ENCODE measurements at places on chromosomes 5 and 9.

- no peak overlapping the region for H3K4me3 ChIP-seq
- no peaks in the 10 kb centered on the region for H3K27me3 ChIP-seq
- no peak overlapping the region for H3K27ac ChIP-seq
- no peaks in the 10 kb centered on the region for H3K36me3 ChIP-seq
Observed at GRCh38 chr9:19281801-19282200, 51.3 kb downstream of the DENND4C start.

DNA sequence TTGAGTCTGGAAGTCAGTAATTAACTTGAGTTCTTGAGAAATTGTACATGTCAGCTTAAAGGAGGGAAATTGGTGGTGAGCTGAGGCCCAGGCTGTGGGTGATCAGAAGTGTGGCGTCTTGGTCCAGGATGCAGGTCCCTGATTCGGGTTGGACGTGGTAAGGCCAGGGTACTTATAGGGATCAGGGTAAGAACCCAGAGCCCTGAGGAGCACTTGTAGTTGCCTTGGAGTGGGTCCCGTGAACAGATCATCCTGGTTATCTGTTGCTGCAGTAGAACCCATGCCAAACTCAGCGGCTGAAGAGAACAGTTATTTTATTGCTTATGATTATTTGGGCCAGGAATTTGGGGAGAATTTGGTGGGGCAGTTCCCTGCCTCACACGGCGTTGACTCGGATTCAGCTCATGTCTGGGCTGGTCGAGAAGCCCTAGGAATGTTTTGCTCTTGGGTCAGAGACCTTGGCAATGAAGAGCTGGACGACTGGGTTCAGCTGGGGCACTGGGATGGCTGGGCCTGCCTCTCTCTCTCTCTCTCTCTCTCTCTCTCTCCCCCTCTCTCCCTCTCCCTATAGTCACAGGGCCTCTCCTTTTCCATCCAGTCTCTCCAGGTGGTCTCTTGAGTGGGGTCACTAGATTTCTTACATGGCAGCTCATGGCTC is 73.1 kb downstream of the PDZD2 start:
- no peak overlapping the region for H3K27ac ChIP-seq
- H3K27me3 ChIP-seq, result no peaks in the 10 kb centered on the region
- H3K4me3 ChIP-seq, result no peak overlapping the region
- no peaks in the 10 kb centered on the region for H3K36me3 ChIP-seq

DNA sequence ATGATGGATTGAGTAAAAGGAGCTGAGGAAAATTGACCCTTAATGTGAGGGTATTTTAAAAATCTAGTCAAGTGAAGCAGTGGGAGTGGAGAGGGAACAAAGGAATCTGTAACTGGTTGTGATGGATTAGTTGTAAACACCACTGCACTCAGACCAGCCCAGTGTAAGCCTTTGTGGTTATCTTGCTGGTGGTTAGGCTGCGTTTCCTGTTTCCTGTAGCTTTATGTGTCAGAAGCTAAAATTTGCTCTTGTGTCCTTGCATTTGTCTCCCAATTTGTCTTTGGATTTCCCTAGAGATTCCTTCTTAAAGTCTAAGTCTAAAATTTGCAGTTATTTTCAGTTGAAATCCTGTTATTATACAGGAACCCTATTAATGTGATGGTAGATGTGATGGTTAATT is 6.3 kb downstream of the IFNA21 start:
- no peak for DNase-seq
- no peaks in the 10 kb centered on the region for H3K27me3 ChIP-seq
- no peak overlapping the region for H3K27ac ChIP-seq
- H3K4me1 ChIP-seq, result no peaks in the 10 kb centered on the region

DNA sequence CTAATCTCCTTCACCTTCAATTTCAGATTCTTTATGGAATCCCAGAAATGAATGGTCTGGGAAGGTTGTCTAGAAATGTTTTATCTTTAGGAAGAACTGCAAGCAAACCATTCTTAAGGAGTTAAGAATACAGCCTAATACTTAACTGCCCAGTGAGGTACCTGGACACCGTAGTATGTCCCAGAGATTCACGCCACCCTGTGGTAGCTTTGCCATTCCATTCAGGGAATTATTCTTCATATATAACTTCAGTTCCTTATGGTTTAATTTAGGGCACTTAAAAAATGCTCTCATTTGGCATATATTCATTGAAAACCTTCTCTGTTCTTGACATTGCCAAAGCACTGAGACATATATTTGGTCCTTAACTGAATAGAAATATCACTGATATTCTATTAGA is 49.7 kb downstream of the ACTBL2 start:
- H3K36me3 ChIP-seq, result no peaks in the 10 kb centered on the region
- no peaks in the 10 kb centered on the region for H3K27me3 ChIP-seq
- no peak overlapping the region for H3K4me3 ChIP-seq
- H3K4me1 ChIP-seq, result peaks cover 34% of the 10 kb centered on the region

DNA sequence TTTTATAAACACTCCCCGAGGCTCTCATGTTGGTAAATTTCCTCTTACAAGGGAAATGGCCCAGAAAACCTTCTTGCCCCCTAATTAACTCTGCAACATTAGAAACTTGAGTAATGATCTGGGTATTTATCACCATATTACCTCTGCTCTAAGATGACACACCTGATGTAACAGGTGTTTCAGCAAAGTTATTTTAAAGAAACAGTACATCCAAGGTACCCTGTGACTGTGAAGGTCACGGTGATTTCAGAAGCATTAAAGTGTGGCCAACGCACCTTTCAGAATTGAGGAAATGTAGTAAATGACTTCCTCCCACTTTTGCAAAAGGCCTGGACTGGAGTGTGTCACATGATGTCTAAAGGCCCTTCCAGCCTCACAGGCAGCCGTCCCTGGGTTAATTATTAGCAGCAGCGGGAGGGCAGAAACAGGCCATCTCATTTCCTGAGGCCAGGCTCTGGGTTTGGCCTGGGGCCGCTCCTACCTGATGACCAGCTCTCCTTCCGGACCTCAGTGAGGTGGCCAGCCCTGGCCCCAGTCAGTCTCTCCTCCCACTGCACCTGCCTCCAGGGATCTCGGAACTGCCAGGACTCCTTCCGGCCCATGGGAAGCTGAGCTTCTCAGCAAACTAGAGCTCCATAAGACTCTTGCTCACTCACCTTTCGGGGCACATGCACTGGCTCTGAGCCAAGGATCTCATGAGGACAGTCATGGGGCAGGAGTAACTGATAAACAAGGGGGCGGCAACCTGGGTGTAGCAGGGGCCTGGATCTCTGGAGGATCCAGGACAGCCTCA is 20.7 kb downstream of the PTPN3 start:
- no peaks in the 10 kb centered on the region for H3K36me3 ChIP-seq
- DNase-seq, result peak; percentile 97
- no peaks in the 10 kb centered on the region for H3K27me3 ChIP-seq
- H3K27ac ChIP-seq, result peak overlapping the region; percentile 96
- peaks cover 36% of the 10 kb centered on the region for H3K4me1 ChIP-seq

GRCh38 chr5:37840053-37841034 is 503 bp upstream of the GDNF start:
- 0 out of 2 replicates have a peak, but pooled peaks cover 1% of the 10 kb centered on the region for H3K27me3 ChIP-seq
- no peak overlapping the region for H3K27ac ChIP-seq
- DNase-seq, result peak; percentile 46
- no peaks in the 10 kb centered on the region for H3K4me1 ChIP-seq

GRCh38 chr9:36900136-36900855 is 133.8 kb downstream of the PAX5 start:
- H3K36me3 ChIP-seq, result no peaks in the 10 kb centered on the region
- H3K4me3 ChIP-seq, result no peak overlapping the region
- DNase-seq, result no peak
- no peak overlapping the region for H3K27ac ChIP-seq
- H3K4me1 ChIP-seq, result no peaks in the 10 kb centered on the region

DNA sequence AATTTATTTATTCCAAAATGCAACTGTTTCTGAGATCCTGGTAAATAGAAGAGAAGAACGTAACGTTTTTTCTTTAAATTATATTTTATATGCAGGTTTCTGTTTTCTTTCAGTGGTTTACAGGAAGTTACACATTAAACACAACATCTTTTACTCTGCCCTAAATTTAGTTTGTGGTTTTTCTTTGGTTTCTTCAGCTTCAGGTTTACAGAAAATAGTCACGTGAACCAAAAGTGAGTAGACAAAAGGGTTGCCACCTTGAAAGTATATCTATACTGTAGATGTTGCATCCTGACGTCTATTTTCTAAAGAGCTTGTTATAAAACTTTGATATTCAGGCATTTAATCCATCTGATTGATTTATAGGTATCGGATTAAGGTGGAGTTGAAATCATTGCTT is 1236.6 kb downstream of the MAT2B start:
- H3K27ac ChIP-seq, result no peak overlapping the region
- no peaks in the 10 kb centered on the region for H3K36me3 ChIP-seq
- H3K4me1 ChIP-seq, result no peaks in the 10 kb centered on the region
- no peaks in the 10 kb centered on the region for H3K27me3 ChIP-seq

GRCh38 chr9:124128568-124129166 is 117.1 kb downstream of the LHX2 start:
- H3K27me3 ChIP-seq, result no peaks in the 10 kb centered on the region
- H3K4me3 ChIP-seq, result no peak overlapping the region
- DNase-seq, result peak; percentile 27

- peaks cover 88% of the 10 kb centered on the region for H3K4me1 ChIP-seq
- H3K4me3 ChIP-seq, result no peak overlapping the region
- no peaks in the 10 kb centered on the region for H3K27me3 ChIP-seq
- no peak overlapping the region for H3K27ac ChIP-seq
- no peaks in the 10 kb centered on the region for H3K36me3 ChIP-seq
Observed at GRCh38 chr9:4141296-4141695, 158.6 kb downstream of the GLIS3 start.

DNA sequence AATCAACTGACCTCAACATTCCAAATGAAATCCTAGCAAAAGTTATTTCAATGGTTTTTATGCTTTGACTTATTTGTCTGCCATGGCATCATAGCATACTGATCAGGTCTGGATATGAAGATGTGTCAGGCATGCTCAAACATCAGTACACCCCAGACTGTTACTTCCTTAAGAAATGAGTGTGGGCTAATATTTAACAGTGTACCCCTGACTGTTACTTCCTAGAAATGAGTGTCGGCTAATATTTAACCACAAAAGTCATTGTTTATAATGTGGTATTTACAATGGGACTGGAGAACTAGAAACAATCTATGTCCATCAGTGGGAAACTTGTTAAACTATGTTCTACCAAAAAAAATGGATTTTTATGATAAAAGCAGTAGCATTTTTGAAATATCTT is 38.1 kb upstream of the HNRNPA0 start:
- peaks cover 9% of the 10 kb centered on the region for H3K4me1 ChIP-seq
- H3K4me3 ChIP-seq, result no peak overlapping the region
- H3K36me3 ChIP-seq, result no peaks in the 10 kb centered on the region
- no peaks in the 10 kb centered on the region for H3K27me3 ChIP-seq
- H3K27ac ChIP-seq, result no peak overlapping the region

- no peaks in the 10 kb centered on the region for H3K4me1 ChIP-seq
- no peak overlapping the region for H3K27ac ChIP-seq
- DNase-seq, result no peak
- H3K4me3 ChIP-seq, result no peak overlapping the region
- H3K27me3 ChIP-seq, result no peaks in the 10 kb centered on the region
Observed at GRCh38 chr9:34409154-34409553, 32.5 kb upstream of the MYORG start.

DNA sequence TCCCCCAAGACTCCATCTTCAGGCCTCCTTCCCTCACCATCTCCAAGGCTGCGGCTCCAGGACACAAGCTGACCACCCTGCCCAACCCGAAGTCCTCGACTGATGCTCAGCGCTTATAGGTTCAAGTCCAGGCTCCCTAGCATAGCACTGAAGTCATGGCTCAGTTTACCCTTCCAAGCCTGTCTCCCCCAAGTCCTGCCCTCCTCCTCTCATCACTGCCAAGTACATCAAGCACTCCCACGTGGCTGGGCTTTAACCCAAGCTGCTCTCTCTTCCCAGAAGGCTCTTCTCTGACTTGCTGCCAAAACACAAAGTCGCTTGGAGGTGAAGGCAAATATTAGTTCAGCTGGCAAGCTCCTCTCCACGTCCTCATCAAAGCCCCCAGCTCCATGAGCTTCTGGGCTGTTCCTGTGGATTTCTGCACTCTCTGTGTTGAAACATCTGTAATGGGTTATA is 22.1 kb upstream of the MARCHF6 start:
- no peak for DNase-seq
- no peak overlapping the region for H3K27ac ChIP-seq
- no peaks in the 10 kb centered on the region for H3K36me3 ChIP-seq
- H3K4me3 ChIP-seq, result no peak overlapping the region

- no peaks in the 10 kb centered on the region for H3K36me3 ChIP-seq
- H3K27me3 ChIP-seq, result no peaks in the 10 kb centered on the region
- DNase-seq, result no peak
- H3K4me3 ChIP-seq, result no peak overlapping the region
- H3K27ac ChIP-seq, result no peak overlapping the region
Observed at GRCh38 chr5:161420521-161420920, 126.0 kb downstream of the GABRB2 start.

DNA sequence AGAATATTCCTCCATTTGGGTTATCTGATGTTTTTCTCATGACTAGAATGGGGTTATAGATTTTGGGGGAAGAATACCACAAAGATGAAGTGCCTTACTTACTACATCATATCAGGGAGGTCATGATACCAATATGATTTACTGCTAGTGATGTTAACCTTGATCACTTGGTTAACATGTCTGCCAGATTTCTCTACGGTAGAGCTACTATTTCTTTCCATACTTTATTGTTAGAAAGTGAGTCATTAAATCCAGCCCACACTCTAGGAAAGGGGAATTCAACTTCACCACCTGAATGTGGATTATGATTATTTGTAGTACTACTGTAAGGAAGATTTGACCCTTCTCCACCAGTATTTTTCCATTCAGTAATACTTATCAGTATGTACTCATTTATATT is 64.7 kb downstream of the UBE2R2 start:
- no peak overlapping the region for H3K4me3 ChIP-seq
- 0 out of 2 replicates have a peak, but pooled peaks cover 7% of the 10 kb centered on the region for H3K4me1 ChIP-seq
- no peaks in the 10 kb centered on the region for H3K27me3 ChIP-seq
- no peaks in the 10 kb centered on the region for H3K36me3 ChIP-seq

GRCh38 chr9:98022447-98022846 is 34.1 kb upstream of the NANS start:
- no peaks in the 10 kb centered on the region for H3K4me1 ChIP-seq
- no peak overlapping the region for H3K4me3 ChIP-seq
- DNase-seq, result no peak
- H3K36me3 ChIP-seq, result no peaks in the 10 kb centered on the region
- H3K27me3 ChIP-seq, result no peaks in the 10 kb centered on the region

GRCh38 chr9:94822273-94822672 is 95.8 kb downstream of the AOPEP start:
- H3K36me3 ChIP-seq, result no peaks in the 10 kb centered on the region
- no peak for DNase-seq

DNA sequence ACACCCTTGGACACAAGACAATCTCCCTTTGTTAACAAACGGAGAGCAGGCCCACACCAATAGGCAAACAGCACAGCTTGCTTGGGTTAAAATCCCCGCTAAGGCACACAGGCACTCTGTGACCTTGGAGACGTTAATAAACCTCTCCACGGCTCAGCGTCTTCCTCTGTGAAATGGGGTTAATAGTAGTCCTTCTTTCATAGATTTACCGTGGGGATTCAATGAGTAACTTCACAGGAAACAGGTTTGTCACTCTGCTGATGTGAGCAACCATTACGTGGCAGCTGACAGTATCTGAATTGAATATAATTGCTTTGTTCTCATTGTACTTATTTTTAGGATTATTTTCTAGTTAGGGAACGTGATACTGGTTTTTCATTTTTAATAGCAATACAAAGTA is 65.2 kb upstream of the ADRA1B start:
- no peaks in the 10 kb centered on the region for H3K36me3 ChIP-seq
- no peaks in the 10 kb centered on the region for H3K4me1 ChIP-seq
- H3K27ac ChIP-seq, result no peak overlapping the region
- no peak overlapping the region for H3K4me3 ChIP-seq
- no peaks in the 10 kb centered on the region for H3K27me3 ChIP-seq
